ENCODE measurements at places on chromosomes 1 and 21. TPM values are rescaled to one million over a fixed set of nuclear protein-coding genes. Genes with fewer than 3 reads are reported as not detected.

DNA sequence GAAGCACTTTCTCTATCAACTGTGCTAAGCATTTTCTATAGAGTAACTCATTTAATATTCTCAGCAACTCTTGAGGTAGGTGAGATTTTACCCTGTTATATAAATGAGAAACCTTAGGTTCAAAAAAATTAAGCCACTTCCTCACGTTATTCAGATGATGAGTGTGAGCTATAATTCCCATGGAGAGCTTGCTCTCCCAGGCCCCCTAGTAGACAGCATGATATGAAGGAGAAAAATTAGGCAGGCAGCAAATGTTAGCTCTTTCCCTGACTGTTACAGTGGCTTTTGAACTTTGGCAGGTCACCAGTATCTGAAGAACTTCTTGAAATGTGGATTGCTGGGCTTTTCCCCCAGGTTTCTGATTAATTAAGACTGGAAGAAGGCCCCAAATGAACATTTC lies 753.1 kb downstream of the NCAM2 start:
- DNase-seq, result no peak

DNA sequence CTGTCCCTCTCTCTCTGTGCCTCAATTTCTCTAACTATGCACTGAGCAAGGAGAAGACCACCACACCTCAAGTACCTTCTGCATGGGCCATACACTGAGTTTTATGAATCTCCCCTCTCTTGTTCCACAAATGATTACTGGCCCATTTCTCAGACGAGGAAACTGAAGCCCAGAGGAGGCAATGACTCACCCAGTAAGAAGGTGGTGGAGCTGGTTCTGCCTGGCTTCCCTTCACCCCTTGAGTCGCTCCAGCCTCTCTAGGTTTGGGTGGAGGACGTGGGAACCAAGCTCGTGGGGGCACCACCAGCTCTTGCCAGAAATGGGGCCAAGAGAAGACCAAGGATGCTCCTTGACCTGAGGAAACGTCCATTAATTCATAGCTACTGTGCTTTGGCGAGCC lies 21.3 kb upstream of the RUNX3 start:
- no peak for DNase-seq

GRCh38 chr1:48688102-48688760 lies 88.5 kb downstream of the BEND5 start:
- DNase-seq, result no peak

- peak; percentile 30 for DNase-seq
Observed at GRCh38 chr1:167455786-167456446, 62.4 kb downstream of the CD247 start.

GRCh38 chr1:16132325-16132785 lies 23.5 kb downstream of the EPHA2 start:
- DNase-seq, result no peak

DNA sequence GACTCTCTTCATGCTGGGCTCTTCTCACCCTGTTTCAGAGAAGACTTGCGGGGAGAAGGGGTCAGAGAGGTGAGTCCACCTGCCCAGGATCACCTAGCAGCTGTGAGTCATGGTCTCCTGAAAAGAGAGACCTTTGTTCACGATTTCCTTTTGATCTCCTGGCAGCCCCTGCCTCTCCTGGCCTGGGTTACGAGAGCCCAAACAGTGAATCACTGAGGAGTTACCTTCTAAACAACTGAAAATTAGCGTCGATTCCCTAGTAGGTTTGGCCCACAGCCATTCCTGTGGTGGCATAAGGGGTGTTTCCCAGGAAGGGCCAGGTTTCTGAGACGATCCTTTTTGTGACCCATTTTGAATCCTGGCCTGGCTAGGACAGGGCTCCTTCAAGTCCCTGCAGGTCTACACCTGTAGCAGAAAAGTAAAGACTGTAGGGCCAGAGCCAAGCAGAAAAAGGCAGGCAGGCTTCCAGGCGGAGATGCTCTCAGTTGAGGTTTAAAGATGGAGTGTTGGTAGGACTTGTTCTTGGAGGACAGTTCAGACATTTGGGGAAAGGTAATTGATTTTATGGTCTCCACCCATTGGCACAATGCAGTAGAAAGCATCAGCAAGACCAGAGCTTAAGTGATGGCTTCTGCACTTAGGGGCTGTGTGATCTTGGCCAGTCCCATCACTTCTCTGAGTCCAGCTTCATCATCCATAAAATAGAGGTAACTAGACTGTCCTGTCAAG lies 2.1 kb upstream of the PLA2G2E start:
- no peak for DNase-seq

DNA sequence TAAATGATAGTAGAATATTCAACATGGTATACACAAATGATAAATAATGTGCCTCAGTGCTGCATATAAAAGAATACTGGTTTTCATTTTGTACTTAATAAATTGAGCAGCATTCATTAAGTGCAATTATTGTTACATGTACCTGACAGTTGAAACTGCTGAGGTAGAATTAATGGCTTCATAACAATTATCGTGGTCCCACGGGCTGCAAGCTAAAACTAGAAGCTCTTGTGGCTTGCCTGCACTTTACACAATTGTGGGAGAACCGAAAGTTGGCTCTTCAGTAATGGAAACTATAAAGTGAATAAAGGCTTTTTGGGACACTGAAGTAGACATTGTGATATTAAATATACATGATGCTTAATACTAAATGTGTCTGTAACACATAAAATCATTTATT lies 23.2 kb downstream of the INSL5 start:
- DNase-seq, result no peak

GRCh38 chr1:173161510-173162221 lies 45.5 kb downstream of the TNFSF4 start:
- no peak for DNase-seq

GRCh38 chr1:207288315-207288714 lies 33.2 kb upstream of the CD55 start:
- DNase-seq, result peak; percentile 20

DNA sequence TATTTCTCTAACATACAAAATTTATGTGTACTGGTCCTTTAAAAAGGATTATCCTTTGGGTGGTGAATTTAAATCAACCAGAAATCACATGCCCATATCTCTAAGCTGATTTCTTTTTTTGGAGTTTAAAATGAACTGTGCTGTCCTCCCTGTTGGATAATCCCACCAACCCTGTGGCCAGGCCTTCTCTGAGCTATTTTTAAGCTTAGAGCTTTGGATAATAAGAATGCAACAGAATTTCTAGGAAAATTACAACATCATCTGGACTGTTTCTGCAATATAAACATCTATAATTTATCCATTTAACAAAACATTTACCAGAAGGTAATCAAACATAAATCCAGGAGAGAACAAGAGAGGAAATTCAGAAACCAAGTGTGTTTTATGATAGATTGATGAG lies 88.3 kb downstream of the LRRC40 start:
- no peak for DNase-seq

- DNase-seq, result peak; percentile 11
Observed at GRCh38 chr1:100414693-100415497, 62.6 kb downstream of the CDC14A start.

DNA sequence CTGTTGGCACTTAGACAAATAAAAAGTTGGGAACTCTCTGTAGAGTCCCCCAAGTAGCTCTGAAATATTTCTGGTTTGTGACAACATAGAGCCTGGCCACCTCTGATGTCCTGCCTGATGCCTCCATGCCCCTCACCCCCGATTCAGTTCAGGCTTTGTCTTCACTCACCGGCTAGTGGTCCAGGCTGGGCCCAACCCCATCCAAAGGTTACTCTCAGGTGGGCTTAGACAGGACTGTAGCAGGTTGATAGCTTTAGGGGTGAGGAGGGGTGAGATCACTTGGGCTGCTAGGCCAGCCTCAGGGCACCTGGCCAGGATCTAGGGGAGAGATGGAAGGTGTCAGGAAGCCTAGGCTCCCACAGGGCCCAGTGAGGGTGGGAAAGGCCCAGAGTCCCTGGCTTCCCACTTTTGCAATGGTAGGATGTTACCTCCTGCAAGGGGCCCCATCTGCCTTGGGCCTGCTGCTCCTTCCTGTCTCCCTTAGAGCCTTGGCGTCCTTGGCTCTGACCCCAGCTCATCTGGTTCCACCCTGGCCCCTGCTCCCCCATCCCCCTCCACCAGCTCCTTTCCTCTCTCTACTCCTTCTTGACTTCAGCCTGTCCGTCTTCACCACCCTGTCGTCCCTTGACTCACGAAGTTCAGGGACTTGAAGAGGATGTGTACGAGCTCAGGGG lies 6.7 kb downstream of the EPS8L3 start:
- no peak for DNase-seq

- DNase-seq, result peak; percentile 22
Observed at GRCh38 chr1:244802041-244802440, 33.4 kb upstream of the COX20 start.

DNA sequence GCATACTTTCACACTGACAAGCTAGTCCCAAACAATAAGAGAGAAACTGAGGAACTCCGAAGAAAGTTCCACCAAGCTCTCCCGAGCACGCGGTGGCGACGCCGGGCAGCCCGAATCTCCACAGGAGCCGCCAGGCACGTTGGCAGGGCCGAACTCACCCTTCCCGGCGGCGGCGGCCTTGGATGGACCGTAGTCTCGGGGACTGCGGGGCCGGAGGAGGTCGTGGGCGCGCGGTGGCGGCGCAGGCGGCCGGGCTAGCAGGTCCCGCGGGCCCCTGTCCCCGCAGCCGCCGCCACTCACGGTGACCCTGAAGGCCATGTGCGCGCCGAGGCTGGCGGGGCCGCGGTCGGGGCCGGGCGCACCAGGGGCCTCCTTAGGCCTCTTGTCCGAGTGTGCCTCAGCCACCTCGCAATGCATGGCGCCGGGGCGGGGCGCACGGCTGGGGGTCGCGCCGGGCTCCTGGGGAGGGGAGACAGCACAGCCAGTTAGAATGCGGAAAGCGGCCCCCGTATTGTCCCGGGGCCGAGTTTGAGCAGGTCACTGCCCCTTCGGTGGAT lies 1.2 kb downstream of the GLIS1 start:
- no peak for DNase-seq

DNA sequence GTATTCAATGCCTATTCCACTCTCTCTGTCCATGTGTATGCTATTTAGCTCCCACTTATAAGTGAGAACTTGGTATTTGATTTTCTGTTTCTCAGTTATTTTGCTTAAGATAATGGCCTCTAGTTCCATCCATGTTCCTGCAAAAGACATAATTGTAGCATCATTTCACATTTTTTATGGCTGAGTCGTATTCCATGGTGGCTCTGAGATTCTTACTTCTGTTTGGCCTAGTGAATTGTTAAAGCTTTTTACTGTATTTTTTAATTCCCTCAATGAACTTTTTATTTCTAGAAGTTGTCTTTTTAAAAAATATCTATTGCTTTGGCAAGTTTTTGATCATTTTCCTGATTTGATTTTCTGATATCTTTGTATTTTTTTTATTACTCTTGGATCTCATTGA lies 635.6 kb downstream of the PLA2G4A start:
- DNase-seq, result no peak

- DNase-seq, result no peak
Observed at GRCh38 chr1:204319027-204319426, 40.7 kb downstream of the PLEKHA6 start.

GRCh38 chr1:38992412-38993111 lies 1.5 kb downstream of the AKIRIN1 start:
- DNase-seq, result no peak

DNA sequence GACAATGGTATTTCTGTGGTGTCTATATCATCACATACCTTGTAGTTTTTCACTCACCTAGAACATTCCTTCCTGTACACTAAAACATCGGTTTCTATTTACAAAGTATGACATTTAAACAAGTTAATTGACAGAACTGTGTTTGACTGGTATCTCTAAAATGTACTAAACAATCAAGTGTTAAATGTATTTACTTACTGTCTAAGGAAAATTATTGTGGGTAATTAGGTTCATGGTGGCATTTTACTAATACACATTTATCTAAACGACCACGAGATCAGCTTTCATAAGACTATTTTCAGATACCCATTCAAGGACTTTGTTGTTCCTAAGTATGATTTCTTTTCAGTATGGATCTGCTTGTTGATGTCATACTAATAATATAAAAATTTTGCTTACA lies 115.2 kb downstream of the ADGRL2 start:
- no peak for DNase-seq

GRCh38 chr1:22628698-22629444 lies 7.6 kb upstream of the C1QA start:
- no peak for DNase-seq

DNA sequence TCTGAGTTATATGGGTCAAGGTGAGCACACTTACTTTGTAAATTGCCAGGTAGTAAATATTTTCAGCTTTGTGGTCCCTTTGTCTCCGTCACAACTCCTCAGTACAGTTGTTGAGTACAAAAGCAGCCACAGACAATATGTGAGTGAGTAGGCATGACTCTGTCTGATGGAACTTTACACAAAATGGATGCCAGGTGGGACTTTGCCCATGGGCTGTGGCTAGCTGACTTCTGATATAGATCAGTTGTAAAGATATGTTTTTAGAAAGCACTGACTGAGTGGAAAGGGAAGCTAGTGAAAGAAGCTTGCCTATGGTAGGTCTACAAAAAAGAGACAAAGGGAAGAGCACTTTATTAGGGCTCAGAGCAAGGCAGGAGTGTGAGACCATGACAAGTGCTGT lies 23.1 kb upstream of the IGSF5 start:
- DNase-seq, result peak; percentile 53

DNA sequence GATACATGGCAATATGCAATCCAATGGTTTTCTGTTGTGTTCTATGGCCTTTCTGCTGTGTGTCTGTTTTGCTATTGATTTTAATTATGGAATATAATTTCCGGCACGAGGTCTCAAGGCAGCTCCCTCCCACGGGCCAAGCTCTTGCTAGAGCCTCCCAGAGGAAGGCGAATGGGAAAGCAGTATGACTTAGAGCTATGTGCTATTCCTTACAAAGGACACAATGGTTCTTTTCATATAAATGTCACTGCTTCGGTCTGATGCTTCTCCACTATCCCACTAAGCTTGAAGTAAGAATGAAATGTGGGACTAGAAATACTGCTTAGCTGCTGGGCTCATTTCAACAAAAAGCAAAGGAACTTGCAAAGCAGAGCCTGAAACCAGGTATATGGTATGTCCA lies 322.2 kb upstream of the BEND5 start:
- DNase-seq, result no peak

GRCh38 chr21:32312976-32313375 lies 14.3 kb downstream of the MRAP start:
- no peak for DNase-seq

TEX38 gene
- 0.09 TPM for polyA plus RNA-seq

AMY1A gene
- not detected for polyA plus RNA-seq

NTMT2 gene
- not detected for polyA plus RNA-seq

FCGR2B gene
- 0.06 TPM for polyA plus RNA-seq

OR2L2 gene
- 0.52 TPM for polyA plus RNA-seq

ADAM30 gene
- not detected for polyA plus RNA-seq

RASAL2 gene
- 17.0 TPM for polyA plus RNA-seq

SELENBP1 gene
- 97.9 TPM for polyA plus RNA-seq

SPRR2B gene
- polyA plus RNA-seq, result not detected

ARTN gene
- 1.4 TPM for polyA plus RNA-seq

IGSF9 gene
- 107 TPM for polyA plus RNA-seq

DYNLT5 gene
- polyA plus RNA-seq, result 3.3 TPM

SLC16A4 gene
- polyA plus RNA-seq, result 47.1 TPM

GABRD gene
- 0.54 TPM for polyA plus RNA-seq

RPE65 gene
- polyA plus RNA-seq, result 1.2 TPM

HHAT gene
- polyA plus RNA-seq, result 3.3 TPM

SPATC1L gene
- 13.2 TPM for polyA plus RNA-seq

MAP1LC3C gene
- polyA plus RNA-seq, result 0.72 TPM

CREB3L4 gene
- 17.9 TPM for polyA plus RNA-seq

Data from large intestine (tissue), 12 donors.